Right lung (tissue), 10 donors: ENCODE measurements at places on chromosomes 1 and 21.

DNA sequence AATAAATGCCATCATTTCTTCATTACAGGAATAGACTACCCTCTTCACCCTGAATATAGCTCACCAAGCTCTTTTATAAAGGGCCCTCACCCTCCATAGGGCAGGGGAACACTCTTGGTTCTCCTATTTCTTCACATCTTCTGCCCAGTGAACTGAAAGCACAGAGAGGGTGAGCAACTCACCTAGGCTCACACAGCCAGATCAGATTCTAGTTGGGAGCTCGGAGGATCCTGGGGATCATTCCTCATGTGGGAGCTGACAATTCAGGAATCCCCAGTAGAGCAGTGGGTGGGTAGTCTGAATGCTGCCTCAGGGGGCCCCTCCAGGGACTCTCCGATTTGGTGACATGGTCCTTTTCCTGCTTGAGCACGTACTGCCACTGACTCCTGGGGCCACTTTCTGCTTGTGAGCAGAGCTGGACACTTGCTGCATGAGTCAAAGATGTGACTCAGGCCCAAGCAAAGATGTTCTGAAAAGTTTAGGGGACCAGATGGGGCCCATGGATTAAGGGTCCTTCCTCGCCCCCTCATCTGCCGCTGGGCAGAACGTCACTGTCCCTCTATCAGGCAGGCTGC, 63.7 kb upstream of the WNT4 start:
- DNase-seq = no peak

GRCh38 chr1:233121947-233122559, 171.6 kb downstream of the NTPCR start:
- no peak for DNase-seq

DNA sequence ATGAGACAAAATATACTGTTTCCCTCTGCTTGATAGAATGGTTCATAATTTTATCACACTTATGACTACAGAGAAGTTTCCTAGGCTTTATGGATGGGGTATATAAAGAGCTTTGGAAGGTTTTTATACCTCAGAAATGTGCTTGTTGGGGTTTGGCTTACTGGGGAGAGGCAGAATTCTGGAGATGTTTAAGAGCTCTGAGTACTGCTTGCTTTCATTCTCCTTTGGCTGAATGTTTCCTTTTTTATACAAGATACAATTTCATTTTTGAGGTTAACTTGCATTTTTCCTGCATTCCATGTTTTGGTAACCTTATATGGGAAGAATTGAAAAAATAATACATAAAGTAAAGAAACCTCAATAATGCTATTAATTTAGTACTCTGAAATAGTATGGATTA, 157.7 kb upstream of the COL11A1 start:
- no peak for DNase-seq

DNA sequence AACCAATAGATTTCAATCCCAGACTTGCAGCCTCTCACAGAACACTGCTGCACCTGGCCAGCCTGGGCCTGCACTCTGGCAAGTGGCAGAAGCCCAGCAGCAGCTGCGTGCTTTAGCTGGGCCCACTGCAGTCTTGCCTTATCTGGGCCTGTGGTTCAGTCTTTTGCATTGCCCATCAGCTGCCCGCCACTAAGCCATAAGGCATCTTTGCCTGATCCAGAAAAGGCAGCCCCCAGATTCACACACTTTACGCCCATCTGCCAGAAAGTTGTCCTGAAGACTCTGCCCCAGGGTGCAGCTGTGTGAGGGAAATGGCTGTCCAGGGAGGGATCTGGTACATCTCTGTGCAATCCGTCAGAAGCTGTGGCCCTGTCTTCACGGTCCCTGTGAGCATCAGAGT, 217.0 kb downstream of the DNAH14 start:
- no peak for DNase-seq

DNA sequence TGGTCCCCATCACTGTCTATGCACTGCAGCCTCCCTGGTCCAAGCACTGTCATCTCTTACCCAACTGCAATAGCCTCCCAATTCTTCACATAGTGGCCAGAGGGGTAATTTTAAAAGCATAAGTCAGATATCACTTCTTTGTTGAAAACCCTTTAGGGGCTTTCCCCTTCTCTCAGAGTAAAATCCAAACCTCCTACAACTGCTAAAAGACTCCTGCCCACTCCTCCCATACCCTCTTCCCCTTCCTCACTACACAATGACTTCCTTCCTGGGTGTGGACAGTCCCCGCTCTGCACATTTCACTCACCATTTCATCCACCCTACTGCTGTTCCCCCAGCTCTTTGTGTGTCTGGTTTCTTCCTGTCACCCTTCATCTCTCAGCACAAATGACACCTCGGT, 8.3 kb downstream of the MCOLN2 start:
- DNase-seq = no peak

GRCh38 chr1:161071886-161072371, 2.2 kb upstream of the ARHGAP30 start:
- no peak for DNase-seq

DNA sequence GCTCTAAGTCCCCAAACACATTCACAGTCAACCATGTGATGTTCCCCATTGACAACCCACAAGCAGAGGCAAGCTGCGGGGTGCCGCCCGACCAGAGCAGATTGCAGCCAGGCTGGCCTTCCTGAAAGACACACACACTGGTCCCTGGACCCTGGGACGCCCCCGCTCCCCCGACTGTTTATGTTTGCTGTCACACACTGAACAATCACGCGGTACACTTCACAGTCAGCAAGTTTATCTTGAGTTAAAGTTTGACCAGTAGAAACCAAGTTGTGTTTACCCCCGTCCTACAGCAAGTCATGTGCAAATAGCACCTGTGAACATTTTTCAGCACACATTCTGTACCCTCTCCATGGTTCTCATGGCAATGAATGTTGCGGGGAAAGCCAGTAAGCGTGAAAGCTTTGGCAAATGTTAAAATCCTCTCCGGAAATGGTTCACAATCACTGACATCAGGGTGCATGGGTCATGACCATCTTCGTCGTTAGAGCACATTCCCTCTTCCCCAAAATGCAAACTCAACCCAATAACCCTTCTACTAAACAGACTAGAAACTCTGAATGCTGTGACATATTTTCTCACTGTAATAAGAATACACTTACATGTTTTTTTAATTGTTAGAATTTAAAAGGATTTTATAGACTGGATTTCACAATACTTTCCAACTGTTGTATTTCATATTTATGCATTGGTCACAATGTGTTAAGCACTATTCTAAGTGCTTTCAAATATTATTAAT, 33.3 kb upstream of the IRF2BP2 start:
- peak; percentile 64 for DNase-seq

GRCh38 chr1:9397047-9397446, 104.4 kb downstream of the SPSB1 start:
- DNase-seq = no peak

- no peak for DNase-seq
Measured at GRCh38 chr1:33322870-33323585, 2.1 kb upstream of the A3GALT2 start.

DNA sequence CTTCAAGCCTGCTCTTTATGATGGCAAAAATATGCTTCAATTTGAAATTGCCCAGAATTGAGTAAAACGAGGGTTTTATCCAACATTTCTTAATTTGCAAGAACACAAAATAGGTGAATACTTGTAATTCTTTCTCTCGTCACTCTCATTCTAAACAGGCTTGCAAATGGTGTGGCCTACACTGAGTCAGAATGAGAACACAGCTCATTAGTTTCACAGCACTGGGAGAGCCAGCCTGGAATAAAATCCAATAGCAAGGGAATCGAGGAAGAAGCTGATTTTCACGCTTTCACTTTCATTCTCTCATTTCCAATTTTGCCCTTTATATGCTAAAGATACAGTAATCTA, 537.5 kb downstream of the LTN1 start:
- DNase-seq = no peak

GRCh38 chr1:169019419-169020058, 87.0 kb upstream of the ATP1B1 start:
- DNase-seq = no peak

DNA sequence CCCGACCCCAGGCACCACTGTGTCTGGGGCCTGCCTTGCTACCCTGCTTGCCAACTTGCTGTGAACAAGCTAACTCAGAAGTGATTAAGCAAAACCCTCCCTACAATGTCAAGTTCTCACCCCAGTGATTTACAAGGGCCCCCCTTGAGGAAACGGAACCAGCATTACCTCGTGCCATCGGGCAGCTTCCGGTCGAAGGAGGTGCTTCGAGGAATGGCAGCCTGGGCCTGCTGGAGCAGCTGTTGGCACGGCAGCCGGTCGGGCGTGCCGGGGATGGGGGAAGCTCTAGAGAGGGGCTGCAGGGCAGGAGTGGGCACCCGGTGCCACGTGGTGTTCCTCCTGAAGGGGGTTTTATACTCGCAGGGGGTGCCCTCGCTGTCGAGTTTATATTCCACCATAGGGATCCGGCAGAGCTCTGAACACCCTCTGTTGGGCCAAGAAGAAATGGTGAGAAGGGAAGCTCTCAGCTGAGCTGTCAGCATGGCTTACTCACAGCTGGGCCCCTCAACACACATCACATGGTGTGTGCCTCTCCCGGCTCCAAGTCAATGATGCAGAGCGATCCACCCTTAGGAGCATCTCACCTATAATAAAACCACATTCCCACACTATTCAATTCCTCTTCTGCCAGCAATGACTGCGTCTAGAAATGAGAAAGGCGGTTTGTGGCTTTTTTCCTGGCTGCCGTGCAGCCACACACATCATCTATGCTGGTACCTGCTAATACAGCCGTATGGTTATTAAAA, 184.4 kb downstream of the SIPA1L2 start:
- DNase-seq = no peak

DNA sequence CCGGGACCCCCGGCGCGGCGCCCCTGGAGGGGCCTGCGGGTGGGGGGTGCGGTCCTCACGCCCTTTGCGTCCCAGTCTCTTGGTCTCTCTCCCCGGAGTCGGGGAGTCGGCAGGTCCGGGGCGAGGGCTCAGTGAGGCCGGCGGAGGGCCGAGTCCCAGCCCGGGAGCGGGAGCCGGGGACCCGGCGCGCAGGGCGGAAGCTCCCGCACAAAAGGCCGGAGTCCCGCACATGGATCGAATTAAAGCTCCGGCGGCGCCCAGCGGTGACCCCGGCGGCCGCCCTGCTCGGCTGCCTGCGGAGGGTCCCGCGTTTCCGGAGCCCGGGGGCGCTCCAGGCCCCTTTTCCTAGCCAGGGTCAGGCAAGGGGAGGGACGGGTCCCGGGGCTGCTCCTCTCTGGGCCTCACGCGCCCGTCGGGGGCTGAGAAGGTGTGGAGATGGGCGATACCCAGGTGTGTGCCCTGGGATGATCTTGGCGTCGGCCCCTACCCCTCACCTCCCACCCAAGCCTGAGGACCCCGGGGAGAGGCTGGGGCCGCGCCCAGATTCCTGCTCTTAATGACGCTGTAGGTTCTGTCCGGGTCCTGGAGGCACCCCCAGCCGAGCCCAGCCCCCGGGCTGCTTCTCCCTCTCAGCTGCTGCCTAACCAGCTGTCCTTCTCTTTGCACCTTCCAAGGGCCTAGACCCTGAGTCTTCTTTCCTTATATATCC, 512 bp downstream of the FBLIM1 start:
- no peak for DNase-seq

GRCh38 chr1:4971666-4972065, 317.3 kb downstream of the AJAP1 start:
- DNase-seq = no peak

- no peak for DNase-seq
Measured at GRCh38 chr1:229940684-229941083, 126.4 kb upstream of the GALNT2 start.

- no peak for DNase-seq
Measured at GRCh38 chr1:99266726-99267125, 2.4 kb downstream of the PLPPR4 start.

DNA sequence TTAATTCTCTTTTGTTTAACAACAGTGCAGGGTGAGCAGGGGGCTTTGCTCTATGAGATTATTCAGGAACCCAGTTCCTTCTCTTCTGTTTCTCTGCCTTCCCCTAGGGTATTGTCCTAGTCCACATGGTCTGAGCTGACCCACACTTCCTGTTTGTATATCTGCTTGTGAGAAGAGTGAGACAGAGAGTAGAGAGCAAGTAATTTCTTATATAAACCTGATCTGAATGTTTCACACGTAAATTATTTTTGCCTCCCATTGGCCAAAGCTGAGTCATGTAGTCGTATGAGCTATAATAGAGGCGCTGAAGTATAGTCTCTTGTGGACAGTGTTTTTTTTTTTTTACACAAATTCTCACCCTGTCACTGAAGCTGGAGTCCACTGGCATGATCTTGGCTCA, 134.2 kb upstream of the SERTAD4 start:
- no peak for DNase-seq

- no peak for DNase-seq
Measured at GRCh38 chr1:97660431-97661105, 260.3 kb downstream of the DPYD start.

- peak; percentile 53 for DNase-seq
Measured at GRCh38 chr1:12486401-12487005, 131.5 kb downstream of the DHRS3 start.

GRCh38 chr1:109271458-109271857, 11.5 kb downstream of the PSRC1 start:
- DNase-seq = no peak

GRCh38 chr1:203048555-203049051, 22.3 kb downstream of the PPFIA4 start:
- DNase-seq = no peak

GRCh38 chr1:103457886-103458455, 67.5 kb upstream of the RNPC3 start:
- DNase-seq = no peak

- DNase-seq = no peak
Measured at GRCh38 chr1:235997931-235998330, 67.0 kb downstream of the NID1 start.

DNA sequence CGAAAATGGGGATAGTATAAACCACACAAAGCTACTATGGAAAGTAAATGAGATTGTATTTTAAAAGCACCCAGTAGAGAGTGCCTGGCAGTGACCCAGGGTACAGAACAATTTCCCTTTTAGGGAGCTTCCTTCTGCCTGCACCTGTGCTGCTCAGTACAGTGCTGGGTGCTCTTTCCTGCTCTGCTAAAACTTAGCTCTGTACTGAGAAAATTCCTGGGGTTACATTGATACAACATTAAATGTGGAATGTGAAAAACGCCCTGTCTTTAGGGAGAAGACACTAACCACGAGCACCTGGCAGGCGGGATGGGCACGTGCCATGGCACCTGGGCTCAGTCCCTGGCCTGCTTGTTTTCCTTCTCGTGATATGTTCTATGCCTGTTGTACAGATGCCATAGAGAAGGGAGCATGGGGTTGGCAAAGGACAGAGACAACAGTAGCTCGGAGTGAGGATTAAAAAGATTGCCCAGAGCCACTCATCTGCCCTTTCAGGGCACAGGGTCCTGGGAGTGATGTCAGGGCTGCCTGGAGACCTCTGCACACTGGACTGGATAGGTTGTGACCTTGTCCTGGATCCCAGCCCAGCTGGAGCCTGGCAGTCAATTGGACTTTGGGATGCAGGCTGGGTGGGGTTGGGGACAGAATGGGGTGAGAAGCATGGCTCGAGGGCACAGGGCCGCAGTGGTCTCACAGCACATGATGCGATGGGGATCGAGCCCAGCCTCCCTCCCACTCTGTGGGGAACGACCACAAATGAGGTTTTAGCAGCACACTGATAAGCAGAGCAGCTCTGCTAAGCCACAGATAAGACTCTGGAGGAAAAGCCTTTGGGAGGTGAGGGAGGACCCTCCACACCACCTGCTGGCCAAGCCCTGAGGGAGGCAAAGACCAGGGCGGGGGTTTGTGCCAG, 4.2 kb downstream of the SPATA46 start:
- DNase-seq = no peak
